ENCODE measurements at places on chromosomes 2 and 18. TPM values are rescaled to one million over a fixed set of nuclear protein-coding genes. Genes with fewer than 3 reads are reported as not detected.

GRCh38 chr2:134079373-134079772 lies 174.5 kb upstream of the MGAT5 start:
- DNase-seq: no peak

- DNase-seq: no peak
These were observed 239.8 kb upstream of the ZEB2 start for GRCh38 chr2:144759746-144760145.

The NT5C1B gene
- total RNA-seq: not detected

The LHCGR gene
- 4.8 TPM for total RNA-seq

DNA sequence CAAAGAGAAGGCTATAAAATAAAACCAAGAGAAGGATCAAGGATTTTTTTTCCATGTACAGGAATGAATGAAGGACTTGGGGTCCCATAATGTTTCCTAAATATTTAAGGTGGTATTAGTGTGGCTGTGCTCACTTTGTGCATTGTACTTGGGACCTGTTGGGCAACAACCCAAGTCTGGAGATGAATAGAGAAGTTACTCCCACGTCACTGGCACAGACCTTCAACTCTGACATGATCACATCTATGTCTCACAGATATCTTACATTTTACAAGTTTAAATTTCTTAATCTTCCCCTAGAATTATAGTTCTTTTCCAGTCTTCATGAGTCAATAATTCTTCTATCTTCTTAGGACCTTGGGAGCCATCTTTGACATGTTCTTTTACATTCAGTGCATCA lies 133.4 kb downstream of the PLCL1 start:
- no peak for DNase-seq

GRCh38 chr2:205540036-205540435 lies 142.3 kb upstream of the NRP2 start:
- DNase-seq: no peak

Data from ovary (tissue), 10 donors.